ENCODE measurements at places on chromosomes 7 and 10.

DNA sequence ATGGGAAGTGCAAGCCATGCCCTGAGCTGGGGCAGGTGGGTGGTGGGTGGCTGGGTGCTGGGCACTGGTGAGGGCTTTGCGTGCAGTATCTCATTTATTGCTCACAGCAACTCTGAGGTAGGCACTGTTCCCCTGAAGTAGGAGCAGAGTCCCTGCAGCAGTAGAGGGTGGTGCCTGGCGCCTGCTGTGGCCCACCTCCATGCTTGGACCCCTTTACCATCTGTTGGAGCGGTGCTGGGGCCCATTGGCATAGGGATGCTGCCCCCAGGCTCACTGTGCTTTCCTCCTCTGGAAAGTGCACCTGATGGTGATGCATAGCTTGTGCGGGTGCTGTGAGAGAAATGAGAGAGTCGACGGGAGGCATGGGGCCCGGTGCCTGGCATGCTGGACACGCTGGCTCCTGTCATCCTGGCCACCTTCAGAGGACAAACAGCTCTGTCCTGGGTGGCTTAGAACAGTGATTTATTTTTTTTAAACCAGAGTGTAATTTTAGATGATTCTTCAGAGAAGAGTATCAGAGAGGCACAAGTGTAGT lies 10.4 kb downstream of the SFRP5 start:
- no peak for DNase-seq

GRCh38 chr10:124293616-124294449 lies 124.9 kb downstream of the OAT start:
- DNase-seq = no peak

GRCh38 chr10:14062528-14063260 lies 268.0 kb downstream of the FRMD4A start:
- no peak for DNase-seq

DNA sequence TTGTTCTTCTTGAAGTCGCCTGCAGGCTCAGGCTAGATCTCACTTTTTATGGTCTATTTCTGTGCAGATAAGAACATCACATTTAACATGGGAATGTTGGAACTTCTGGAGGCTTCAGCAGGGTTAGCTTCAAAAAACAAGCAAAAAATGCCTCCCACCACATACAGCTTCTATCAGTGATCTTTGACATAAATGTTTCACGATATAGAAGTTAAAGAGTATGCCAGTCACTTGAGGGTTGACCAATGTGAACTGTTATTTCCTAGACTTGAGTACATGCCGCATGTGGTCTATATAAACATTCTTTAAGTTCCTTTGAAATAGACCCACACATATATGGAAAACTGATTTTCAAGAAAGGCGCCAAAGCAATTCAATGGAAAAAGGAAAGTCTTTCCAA lies 219.2 kb upstream of the KLF14 start:
- no peak for DNase-seq

- DNase-seq = no peak
Measured at GRCh38 chr10:127921753-127922145, 14.8 kb downstream of the PTPRE start.

- no peak for DNase-seq
Measured at GRCh38 chr10:101826852-101827434, 8.7 kb upstream of the OGA start.

GRCh38 chr7:5282543-5283316 lies at the start of gene SLC29A4:
Gene SLC29A4 (plus strand): TSS chr7:5282943. CDS start chr7:5287817, 4,874 bp downstream.
- no peak for DNase-seq

- no peak for DNase-seq
Measured at GRCh38 chr10:111030042-111030750, 46.6 kb upstream of the ADRA2A start.

GRCh38 chr10:73848821-73849489 lies 25.4 kb downstream of the CAMK2G start:
- DNase-seq = peak; percentile 8

DNA sequence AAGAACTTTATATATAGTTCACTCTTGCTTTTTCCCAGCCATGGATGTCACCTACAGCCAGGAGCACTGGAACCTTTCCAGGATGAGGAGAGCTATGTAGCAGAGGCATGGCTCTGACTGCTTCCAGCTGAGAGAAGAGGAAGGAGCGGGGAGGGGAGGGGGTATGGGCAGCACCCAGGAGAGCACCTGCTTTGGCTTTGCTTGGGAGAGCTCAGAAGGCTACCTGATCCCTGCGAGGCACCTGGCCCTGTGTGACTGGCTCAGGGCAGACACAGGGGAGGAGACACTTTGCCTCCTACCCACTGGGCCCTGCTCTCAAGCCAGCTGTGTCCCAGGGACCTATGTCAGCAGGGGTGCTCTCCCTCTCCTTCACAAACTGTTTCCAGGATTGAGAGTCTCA lies 67.1 kb downstream of the HK1 start:
- peak; percentile 24 for DNase-seq

DNA sequence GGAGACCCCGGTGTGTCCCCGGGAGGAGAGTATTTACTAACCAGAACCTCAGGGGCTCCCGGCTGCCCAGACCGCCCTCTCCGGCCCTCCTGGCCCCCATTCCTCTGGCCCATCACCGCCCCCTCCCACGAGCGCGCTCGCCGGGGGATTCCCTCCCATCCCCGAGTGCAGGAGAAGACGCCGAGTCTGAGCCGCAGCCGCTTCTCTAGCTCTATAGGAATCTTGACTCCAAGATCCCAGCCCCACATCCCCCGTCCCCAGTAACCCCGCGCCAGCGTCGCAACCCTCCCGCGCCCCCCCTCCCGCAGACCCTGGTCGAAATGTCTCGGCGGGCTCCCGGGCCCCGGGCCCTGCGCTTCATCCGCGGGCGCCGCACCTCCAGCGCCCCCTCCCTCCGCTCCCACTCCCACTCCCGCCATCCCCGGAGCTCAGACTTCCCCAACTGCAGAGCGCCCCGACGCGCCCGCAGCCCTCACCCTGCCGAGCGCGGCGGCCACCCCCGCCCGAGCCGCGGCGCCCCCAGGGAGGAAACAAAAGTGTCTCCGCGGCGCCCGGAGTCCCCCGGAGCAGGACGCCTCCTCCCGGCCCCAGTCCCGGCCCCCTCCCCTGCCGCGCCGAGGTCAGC lies 541 bp downstream of the ELMO1 start:
- DNase-seq = no peak

- no peak for DNase-seq
Measured at GRCh38 chr7:13727279-13727678, 262.2 kb downstream of the ETV1 start.

DNA sequence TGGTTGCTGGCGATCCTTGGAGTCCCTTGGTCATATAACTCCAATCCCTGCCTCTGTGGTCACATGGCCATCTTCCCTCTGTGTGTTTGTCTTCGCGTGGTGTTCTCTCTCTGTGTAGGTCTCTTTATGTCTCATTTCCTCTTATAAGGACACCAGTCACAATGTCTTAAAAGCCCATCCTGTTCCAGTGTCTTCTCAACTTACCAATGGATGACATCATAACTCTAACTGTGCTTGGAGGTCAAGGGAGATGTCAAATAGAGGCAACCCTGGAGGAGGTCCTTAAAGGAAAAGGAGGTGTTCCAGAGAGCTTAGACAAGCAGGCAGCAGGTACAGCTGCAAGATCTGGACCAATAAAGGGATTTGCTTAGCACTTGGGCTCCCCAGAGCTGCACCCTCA lies 143.0 kb downstream of the BUB3 start:
- DNase-seq = no peak

GRCh38 chr7:129332254-129333035 lies 101.8 kb upstream of the STRIP2 start:
- no peak for DNase-seq

DNA sequence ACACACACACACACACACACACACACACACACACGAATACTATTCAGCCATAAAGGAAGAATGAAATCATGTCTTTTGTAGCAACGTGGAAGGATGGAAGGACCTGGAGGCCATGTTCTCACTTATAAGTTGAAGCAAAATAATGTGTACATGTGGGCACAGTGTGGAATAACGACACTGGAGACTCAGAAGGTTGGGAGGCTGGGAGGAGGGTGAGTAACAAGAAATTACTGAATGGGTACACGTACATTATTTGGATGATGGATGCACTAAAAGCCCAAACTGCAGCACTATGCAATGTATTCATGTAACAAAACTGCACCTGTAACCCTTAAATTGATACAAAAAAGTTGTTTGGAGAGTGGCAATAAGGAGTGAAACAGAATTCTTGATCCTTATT lies 32.1 kb downstream of the KMT2C start:
- DNase-seq = no peak

DNA sequence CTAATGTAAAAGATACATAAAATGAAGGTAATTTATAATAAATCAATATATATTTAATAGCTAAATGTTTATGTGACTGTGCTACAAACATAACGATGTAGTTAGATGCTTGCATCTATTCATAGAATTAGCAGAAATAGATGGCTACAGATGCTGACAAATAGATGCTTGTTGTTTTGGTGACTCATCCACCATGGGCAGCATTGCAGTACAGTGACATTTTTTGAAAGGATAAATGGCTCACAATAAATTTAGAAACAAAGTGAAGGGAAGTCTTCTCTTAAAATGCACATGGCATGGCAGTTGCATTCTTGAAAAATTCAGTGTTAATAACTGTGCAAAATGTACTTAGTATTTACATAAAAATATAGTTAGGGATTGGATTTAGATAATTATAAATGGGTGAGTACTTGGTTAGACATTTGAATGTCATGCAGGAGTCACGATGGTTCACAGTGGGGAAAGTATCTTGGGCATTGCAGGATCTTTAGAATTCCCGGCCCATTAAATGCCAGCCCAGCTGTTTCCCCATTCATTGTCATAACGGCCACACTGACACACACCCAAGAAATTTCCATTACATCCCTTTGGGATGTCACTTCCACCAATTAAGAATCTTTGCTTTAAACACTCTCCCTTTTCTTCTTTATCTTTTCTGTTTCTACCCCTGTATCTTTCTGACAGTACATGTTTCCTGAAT lies 564.1 kb downstream of the ATRNL1 start:
- DNase-seq = no peak

- DNase-seq = no peak
Measured at GRCh38 chr7:66176914-66177313, 28.2 kb upstream of the TPST1 start.
